Type B pancreatic cell (in vitro differentiated cells): ENCODE measurements at places on chromosomes 7 and 10.
A peak's percentile ranks its signal among the peaks of the same experiment; 100 is the strongest.

DNA sequence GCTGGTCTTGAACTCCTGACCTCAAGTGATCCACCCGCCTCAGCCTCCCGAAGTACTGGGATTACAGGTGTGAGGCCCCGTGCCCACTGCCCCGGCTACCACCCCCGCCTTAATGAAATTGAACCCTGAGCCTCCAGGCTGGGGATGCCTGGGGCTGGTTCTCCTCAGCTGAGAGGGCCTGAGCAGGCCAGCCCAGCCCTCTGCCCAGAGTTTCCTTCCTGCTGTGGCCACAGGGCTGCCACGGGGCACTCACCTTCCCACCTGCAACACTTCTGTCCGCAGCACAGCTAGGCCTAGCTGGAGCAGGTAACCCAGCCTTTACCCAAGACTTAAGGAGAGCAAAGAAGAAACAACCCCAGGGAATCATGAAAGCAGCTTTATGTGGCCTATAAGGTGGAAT is 78.1 kb upstream of the ANLN start:
- no peak overlapping the region for H3K27ac ChIP-seq
- no peaks in the 10 kb centered on the region for H3K27me3 ChIP-seq
- H3K36me3 ChIP-seq, result no peaks in the 10 kb centered on the region
- peaks cover 5% of the 10 kb centered on the region for H3K4me1 ChIP-seq
- DNase-seq, result no peak
- no peak overlapping the region for H3K4me3 ChIP-seq

GRCh38 chr7:35501681-35502080 is 193.3 kb downstream of the HERPUD2 start:
- no peak overlapping the region for H3K27ac ChIP-seq
- DNase-seq, result no peak

DNA sequence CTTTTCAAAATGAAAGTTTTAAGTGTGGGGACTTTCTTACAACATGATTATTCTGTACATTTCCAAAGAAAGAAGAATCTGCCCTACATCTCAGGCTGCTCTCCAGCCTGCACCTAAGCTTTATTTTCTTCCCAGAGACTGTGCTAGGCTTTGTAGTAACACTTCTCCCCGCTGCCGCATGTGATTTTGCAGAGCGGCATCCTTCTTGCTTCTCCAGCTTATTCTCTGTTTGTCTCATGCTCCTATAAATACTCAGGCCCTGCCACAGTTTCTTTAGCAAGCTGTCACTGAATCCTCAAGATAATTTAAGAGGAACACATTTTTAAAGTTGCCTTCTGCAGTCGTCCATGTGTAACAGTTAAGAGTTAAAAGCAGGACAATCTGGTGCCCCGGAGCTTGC is 53.5 kb downstream of the INSYN2A start:
- no peak for DNase-seq
- peaks cover 20% of the 10 kb centered on the region for H3K36me3 ChIP-seq
- no peaks in the 10 kb centered on the region for H3K27me3 ChIP-seq
- no peaks in the 10 kb centered on the region for H3K4me1 ChIP-seq
- no peak overlapping the region for H3K4me3 ChIP-seq

- DNase-seq, result no peak
- no peaks in the 10 kb centered on the region for H3K27me3 ChIP-seq
- H3K36me3 ChIP-seq, result no peaks in the 10 kb centered on the region
- H3K4me1 ChIP-seq, result peaks cover 6% of the 10 kb centered on the region
These were observed 7.4 kb upstream of the HBP1 start for GRCh38 chr7:107161415-107161814.

GRCh38 chr10:10519674-10520073 is 498.0 kb upstream of the CELF2 start:
- H3K4me1 ChIP-seq, result no peaks in the 10 kb centered on the region
- no peak overlapping the region for H3K4me3 ChIP-seq
- H3K27ac ChIP-seq, result no peak overlapping the region
- no peaks in the 10 kb centered on the region for H3K36me3 ChIP-seq
- DNase-seq, result no peak
- H3K27me3 ChIP-seq, result peaks cover 7% of the 10 kb centered on the region

DNA sequence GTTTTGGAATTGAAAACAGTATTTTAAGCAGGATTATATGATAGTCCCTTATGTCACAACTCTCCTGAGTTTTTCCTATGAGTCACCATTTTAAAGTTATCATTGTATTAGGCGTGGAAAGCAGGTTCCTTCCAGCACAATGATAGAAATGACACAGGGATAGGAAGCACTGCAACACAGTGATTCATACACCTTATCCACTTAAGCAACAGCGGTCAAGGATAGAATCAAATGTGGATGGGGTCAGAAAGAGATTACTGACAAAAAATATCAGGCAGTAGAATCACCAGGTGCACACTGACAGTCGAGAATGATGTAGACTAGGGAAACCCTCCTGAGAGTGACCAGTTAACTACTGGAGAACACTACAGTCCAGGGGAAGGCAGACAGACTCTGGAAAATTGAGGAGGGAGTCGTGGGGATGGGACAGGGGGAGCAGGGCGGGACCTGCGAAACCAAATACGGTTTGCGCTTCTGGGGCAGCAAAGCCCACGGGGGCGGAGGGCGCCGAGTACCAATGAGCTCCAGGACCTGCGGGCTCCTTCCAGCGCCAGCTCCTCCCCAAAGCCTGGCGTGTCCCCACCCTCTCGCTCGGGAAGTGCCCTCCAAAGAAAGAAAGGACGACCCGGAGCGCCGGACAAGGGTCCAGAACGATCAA is 479 bp downstream of the PNPLA8 start:
- no peak for DNase-seq
- H3K36me3 ChIP-seq, result no peaks in the 10 kb centered on the region
- H3K27me3 ChIP-seq, result no peaks in the 10 kb centered on the region
- peaks cover 23% of the 10 kb centered on the region for H3K4me1 ChIP-seq
- H3K4me3 ChIP-seq, result peak overlapping the region; percentile 96

DNA sequence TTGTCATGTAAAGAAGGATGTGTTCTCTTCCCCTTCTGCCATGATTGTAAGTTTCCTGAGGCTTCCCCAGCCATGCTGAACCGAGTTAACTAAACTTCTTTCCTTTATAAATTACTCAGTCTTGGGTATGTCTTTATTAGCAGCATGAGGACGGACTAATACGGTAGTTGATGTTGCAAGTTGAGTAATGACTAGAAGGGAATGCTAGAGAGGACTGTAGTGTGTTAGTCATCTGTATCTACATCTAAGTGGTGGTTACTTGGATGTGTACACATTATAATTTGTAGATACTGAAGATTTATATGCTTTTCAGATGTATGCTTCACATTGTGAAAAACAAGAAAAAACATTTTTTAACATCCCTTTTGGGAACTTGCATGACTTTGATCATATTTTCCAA is 244.6 kb downstream of the POLR1F start:
- H3K27me3 ChIP-seq, result no peaks in the 10 kb centered on the region
- H3K4me1 ChIP-seq, result no peaks in the 10 kb centered on the region
- H3K4me3 ChIP-seq, result no peak overlapping the region
- no peak overlapping the region for H3K27ac ChIP-seq
- no peak for DNase-seq

GRCh38 chr10:37765216-37765615 is 92.2 kb downstream of the ZNF248 start:
- DNase-seq, result no peak
- no peak overlapping the region for H3K4me3 ChIP-seq
- no peak overlapping the region for H3K27ac ChIP-seq
- no peaks in the 10 kb centered on the region for H3K4me1 ChIP-seq
- H3K36me3 ChIP-seq, result no peaks in the 10 kb centered on the region
- H3K27me3 ChIP-seq, result no peaks in the 10 kb centered on the region

DNA sequence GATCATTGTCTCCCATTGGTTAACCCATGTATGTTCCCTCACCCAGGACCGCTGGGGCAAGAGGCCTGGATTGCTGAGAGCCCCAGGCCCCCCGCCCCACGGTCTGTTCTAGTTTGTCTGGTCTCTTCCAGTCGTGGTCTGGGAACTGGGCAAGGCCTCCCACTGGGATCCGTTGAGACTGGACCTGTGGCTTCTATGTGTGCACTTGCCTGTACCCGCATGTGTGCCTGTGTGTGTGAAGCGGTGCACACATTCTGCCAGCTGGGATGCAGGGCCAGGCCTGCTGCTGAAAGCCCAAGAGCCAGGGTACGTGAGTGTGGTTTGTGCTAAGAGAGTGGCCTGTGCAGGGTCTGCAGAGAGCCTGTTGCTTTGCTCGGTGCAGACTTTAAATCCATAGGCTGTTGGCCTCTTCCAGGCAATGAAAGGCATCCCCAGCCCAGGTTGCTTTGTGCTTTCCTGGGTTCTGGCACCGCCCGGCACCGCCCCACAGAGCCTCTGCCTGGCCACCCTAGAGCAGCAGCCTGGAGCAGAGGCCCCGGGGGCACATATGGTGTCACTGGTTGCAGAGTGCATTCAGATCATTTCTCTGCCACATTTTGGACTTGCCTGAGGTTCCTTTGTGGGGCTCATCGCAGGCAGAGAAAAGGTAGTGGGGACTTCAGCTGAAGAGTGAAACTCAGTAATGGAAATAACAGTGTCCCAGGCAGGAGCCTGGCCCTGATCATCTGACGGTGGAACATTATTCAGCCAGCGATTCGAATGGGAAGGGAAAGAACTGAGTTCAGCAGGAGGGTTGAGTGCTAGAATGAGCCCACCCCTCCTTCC is 215.5 kb downstream of the GLRX3 start:
- H3K4me3 ChIP-seq, result no peak overlapping the region
- peak; percentile 57 for DNase-seq
- H3K27me3 ChIP-seq, result peaks cover 20% of the 10 kb centered on the region
- no peaks in the 10 kb centered on the region for H3K36me3 ChIP-seq
- H3K27ac ChIP-seq, result no peak overlapping the region
- H3K4me1 ChIP-seq, result no peaks in the 10 kb centered on the region

DNA sequence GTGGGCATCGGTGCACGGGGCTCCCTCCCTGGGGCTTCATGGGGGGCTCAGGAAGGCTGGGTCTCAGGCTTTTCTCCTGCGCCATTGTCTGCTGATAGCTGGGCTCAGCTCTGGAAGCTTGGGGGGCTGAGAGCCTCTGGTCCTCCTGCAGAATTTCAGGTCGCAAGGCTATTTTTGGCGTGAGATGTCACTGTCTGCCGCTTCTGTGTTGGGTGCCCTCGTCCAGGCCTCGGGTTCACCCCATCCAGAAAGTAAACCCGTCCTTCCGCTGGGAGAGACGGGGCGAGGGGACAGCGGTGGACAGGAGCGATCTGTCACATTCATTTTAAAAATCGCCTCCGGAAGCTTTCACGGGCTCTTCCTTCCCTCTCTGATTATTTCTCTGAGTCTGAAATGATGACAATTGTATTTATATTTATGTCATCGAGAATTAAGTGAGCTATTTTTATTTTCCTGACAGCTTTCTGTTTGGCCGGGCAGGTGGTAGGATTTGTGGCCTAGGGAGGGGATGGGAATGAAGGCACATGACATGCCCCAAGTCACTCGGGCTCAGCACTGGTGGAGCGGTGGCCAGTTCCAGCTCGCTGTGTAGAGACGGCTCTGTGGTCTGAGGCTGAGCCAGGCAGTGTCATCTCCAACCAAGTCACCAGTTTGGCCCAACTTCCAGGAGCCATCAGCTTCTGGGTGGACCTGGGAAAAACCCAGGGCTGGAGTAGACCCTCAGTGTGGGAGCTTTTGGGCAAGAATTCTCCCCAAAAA is 40.7 kb upstream of the AP5Z1 start:
- peaks cover 15% of the 10 kb centered on the region for H3K36me3 ChIP-seq
- no peak overlapping the region for H3K27ac ChIP-seq
- H3K27me3 ChIP-seq, result no peaks in the 10 kb centered on the region
- no peak overlapping the region for H3K4me3 ChIP-seq
- H3K4me1 ChIP-seq, result peaks cover 37% of the 10 kb centered on the region

DNA sequence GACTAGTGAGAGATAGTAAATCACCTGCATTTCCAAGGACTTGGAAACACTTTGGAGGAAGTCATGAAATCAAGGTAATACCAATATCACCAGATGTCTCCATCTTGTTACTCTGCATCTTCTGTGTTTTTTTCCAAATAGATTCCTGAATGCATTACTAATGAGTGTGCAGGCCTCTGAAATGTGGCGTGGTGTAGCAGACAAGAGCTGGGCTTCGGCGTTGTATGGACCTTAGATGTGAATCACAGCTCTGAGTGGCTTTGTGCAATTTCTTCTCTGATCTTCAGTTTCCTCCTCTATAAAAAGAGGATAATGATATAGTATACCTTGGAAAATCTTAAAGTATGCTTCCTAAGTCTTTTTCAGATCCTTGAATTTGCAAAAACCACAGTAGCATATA is 9.6 kb upstream of the MYPN start:
- no peak for DNase-seq
- H3K4me3 ChIP-seq, result no peak overlapping the region
- no peaks in the 10 kb centered on the region for H3K36me3 ChIP-seq
- H3K27me3 ChIP-seq, result no peaks in the 10 kb centered on the region

DNA sequence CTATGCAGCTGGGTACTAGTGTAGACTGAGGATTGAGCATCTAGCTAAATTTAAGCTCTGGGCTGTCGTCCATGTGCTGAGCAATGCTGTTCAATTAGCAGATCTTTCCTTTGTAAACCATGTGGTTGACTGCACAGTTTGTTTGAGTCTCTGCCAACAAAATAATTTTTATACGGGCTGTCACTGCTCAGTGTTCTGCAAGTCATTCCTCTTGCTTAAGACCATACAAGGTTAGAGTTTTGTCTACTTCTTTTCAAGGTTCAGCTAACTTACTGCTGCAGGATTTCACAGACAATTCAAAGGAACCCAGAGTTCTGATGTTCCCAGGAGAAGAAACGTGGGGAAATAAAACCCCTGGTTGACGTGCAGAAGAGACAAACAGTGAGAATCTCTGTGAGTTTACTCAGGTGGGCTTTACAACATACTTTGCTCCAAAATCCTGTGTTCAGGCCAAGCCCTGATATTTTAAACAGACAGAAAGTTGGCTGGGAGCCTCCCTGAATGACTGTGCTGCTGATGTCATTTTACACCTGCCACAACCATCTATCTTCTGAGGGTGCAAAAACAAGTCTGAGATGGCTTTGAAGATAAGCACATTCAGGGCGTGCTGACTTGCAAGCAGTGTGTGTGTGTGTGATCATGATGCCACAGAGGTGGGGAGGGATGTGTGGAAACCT is 177.1 kb upstream of the SVIL start:
- peak overlapping the region; percentile 98 for H3K27ac ChIP-seq
- no peaks in the 10 kb centered on the region for H3K36me3 ChIP-seq
- H3K4me3 ChIP-seq, result peak overlapping the region; percentile 64
- H3K4me1 ChIP-seq, result peaks cover 33% of the 10 kb centered on the region
- H3K27me3 ChIP-seq, result peaks cover 3% of the 10 kb centered on the region

DNA sequence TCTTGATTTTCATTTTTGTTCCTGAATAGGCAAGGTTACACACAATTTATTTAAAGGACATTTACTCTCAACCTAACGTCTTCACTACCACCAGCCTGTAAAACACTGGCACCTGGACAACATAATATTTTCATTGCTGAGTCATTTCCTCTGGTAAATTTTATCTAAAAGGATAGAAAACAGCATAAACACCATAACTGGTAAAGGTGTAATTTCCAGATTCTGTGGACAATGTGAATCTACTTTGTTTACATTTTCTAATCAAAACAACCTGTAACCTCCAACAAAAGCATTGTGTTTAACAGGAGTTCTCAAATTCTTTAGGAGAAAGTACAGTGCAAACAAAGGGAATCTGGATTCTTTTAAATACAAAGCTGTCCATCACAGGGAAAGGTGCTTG is 472.0 kb upstream of the AKR1E2 start:
- peaks cover 3% of the 10 kb centered on the region for H3K27me3 ChIP-seq
- H3K36me3 ChIP-seq, result no peaks in the 10 kb centered on the region
- peaks cover 25% of the 10 kb centered on the region for H3K4me1 ChIP-seq
- no peak for DNase-seq

- no peak for DNase-seq
- H3K27me3 ChIP-seq, result no peaks in the 10 kb centered on the region
- no peak overlapping the region for H3K4me3 ChIP-seq
- H3K4me1 ChIP-seq, result peaks cover 22% of the 10 kb centered on the region
- no peaks in the 10 kb centered on the region for H3K36me3 ChIP-seq
These were observed 67.8 kb downstream of the ABCC2 start for GRCh38 chr10:99850021-99850766.

- H3K27ac ChIP-seq, result no peak overlapping the region
- no peaks in the 10 kb centered on the region for H3K36me3 ChIP-seq
- H3K4me1 ChIP-seq, result peaks cover 2% of the 10 kb centered on the region
These were observed 28.2 kb downstream of the PDGFA start for GRCh38 chr7:491292-491957.
